ENCODE measurements at places on chromosomes 11 and 22. TPM values are rescaled to one million over a fixed set of nuclear protein-coding genes. Genes with fewer than 3 reads are reported as not detected.

The OR8D1 gene
- total RNA-seq = not detected

The BBOX1 gene
- total RNA-seq = not detected

The MMP8 gene
- 0.33 TPM for total RNA-seq

The TREH gene
- not detected for total RNA-seq

The WT1 gene
- total RNA-seq = not detected

The TSPAN32 gene
- total RNA-seq = under 0.01 TPM

The GPHA2 gene
- total RNA-seq = not detected

The PANX3 gene
- total RNA-seq = not detected

The FLRT1 gene
- 0.50 TPM for total RNA-seq

Data from smooth muscle cell of trachea (primary cell).